Kidney (tissue), 22 donors: ENCODE measurements at places on chromosomes 4 and X.

GRCh38 chr4:28675582-28675981 is 1814.9 kb downstream of the STIM2 start:
- no peak for DNase-seq

GRCh38 chr4:22287631-22288030 is 228.2 kb downstream of the ADGRA3 start:
- DNase-seq = no peak

DNA sequence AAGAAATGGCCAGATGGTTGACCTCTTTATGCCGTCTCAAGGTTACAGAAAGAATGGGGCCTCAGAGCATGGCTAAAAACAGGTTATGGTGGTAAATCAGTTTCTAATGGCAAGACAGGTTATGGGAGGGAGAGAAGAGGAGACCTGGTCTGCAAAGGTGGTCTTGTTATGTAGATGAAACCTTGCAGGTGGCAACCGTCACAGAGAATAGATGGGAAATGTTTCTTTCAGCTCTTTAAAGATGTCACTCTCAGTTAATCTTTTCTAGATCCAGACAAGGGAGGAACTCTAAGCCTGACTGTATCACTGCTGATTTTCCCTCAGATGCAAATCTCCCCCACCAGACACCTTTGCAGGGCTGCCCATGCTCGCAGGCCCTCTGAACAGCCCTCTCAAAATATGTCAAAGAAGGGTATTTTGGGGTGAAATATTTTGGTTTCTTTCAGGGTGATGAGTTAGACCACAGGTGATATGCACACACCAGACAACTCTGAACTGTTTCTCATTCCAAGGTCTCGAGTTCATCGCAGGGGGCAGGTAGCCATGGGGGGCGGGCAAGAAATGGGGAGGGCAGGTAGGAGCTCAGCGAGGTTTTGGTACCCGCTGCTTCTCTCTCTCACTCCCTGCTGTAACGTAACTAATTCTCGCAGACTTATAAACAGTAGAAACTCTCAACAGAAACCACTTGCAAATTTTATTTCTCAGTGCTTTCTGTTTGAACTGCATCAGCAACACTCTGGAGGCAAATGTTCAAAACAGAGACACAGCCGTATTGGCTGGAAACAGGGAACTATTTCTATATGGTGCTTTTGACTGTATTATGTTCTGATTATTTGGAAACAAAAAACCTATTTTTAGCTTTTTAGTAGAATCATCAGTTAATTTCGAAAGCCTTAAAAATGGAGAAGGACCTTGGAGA is 32.4 kb downstream of the CASP3 start:
- DNase-seq = no peak

GRCh38 chr4:3498901-3499510 is 33.2 kb downstream of the LRPAP1 start:
- DNase-seq = no peak

GRCh38 chr4:82694046-82694445 is 104.5 kb downstream of the SCD5 start:
- no peak for DNase-seq

DNA sequence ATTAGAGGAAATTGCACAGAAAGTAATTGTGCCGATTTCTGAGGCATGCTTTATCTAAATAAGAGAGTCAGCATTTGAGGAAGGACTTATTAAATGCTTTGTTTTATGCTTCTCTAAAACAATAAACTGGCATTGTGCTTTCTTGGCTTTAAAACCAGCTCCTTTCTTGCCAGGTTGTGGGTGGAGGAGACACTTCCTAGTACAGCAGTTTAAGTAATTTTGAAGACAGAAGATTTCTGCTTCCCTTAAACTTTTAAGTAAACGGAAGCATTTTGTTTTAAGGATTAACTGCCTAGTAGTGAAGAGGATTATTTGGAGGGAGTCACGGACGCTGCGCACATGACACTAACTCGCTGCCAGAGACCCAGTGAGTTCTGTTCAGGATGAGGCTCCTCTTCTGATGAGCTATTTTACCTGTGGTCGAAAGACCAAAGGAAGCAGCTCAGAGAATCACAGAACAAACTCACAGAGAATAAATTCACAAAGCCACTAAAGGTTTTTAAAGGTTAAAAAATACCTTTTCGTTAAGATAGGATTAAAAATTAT is 169.5 kb downstream of the TLL1 start:
- no peak for DNase-seq

DNA sequence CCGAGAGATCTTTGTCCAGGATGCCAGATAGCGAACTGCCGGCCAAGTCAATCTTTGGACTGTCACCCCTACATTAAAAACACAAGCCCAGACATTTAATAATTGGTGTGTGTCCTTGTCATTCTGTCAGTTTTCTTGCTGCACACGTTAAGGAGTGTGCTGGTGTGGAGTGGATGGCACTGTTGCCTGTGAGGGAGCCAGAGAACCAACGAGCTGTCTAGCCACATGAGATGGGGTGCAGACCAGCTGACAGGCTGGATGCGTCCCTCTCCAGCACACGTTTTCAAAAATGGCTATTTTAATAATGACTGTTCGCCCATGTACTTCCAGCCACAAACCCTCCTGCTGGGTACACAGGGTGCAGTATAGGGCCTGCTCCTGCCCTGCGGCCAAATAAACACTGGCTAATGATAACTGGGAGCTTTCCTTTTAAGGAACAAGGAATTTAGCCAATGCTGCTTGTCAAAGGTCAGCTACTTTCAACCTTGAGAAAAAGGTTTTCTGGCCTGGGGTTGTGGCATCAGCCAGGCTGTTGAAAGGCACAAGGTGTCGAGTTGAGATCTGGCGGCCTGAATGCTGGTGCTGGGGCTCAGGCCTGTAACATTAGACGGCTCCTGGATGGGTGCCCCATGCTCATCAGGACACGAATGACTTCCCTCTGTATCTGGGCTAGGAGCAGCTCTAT is 54.0 kb upstream of the MAP3K15 start:
- no peak for DNase-seq

- peak; percentile 36 for DNase-seq
These were observed 315.4 kb upstream of the GRIA3 start for GRCh38 chrX:122868631-122869030.

DNA sequence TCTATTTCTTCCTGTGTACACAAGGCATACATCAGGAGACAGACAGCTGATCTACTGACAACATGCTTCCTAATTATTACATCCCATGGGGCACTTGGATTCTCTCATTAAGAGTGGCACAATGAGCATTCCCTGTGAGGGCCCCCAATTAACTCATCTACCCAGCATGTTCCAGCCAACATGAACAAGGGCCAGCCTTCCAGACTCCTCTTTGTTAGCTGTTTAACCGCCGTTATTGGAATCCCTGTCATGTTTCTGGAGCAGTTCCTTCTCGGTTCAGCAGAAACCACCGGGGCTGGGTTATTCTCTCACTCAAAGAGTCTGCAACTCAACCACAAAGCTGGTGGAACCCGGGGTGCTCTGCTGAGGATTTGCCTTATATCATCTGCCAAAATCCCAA is 9.9 kb upstream of the GPM6B start:
- DNase-seq = no peak

DNA sequence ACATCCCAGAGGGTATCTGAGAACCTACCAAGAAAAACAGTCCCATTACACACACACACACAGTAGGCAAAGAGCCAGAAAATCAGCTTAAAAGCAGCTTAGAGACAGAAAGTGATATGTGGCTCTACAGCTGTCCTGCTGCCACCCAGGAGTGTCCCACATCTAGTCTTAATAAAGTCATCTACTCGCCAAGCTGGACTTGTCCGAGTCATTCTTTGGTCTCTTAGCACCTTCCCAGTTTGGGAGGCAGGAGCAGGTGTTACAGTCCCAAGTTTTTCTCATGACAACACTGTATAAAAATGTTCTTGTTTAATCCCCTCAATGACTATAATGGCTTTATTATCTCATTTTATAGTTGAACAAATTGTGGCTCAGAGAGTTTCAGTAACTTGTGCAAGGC is 252.5 kb upstream of the CASK start:
- DNase-seq = no peak

GRCh38 chr4:183639291-183639690 is 19.7 kb downstream of the RWDD4 start:
- DNase-seq = no peak

- no peak for DNase-seq
These were observed 186.1 kb upstream of the CASK start for GRCh38 chrX:42109428-42109827.

- DNase-seq = peak; percentile 83
These were observed 1.7 kb upstream of the SPARCL1 start for GRCh38 chr4:87530868-87531267.

DNA sequence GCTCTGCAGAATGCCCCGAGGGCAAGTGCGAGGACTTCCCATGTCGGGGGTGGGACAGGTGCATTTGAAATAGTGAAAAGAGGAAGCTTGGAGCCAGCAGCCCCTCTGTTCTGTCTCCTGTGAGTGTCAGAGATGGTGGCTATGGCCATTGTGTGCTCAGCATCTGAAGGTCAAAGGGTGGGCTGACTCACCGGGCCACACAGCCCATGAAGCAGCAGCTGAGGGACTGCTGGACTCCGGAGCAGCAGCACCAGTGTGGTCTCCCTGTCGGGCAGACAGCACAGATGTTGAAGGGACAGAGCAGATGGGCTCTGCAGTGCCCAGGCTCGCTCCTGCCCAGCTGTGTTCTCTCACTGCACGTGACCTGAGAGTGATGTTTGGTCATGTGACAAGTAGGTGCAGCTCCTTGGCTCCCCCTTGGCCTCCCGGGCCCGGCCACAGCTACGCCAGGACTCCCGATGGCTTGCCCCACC is 53.5 kb downstream of the TBC1D14 start:
- no peak for DNase-seq

GRCh38 chr4:153785910-153786721 is 2.8 kb downstream of the SFRP2 start:
- no peak for DNase-seq

DNA sequence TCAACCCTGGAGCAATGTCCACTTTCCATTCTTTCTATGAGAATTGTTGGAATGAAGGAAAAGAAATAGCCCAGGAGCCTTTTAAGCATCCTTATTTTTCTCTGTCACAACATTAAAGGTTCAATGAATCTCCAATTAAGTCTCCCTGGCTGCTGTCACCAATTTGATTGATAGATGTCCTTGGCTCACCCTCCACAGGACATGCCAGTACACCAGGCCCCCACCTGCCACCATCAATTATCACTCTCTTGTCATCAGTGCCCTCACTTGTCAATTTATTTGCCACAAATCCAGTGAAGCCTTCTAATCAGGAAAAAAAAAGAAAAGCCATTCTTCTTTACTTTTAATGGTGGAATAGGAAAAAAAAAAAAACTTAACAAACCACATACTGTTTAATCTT is 453.6 kb downstream of the CENPC start:
- DNase-seq = no peak

- no peak for DNase-seq
These were observed 16.3 kb downstream of the MAN2B2 start for GRCh38 chr4:6591313-6591712.

- DNase-seq = no peak
These were observed 677.4 kb upstream of the PABPC4L start for GRCh38 chr4:134879019-134879418.

DNA sequence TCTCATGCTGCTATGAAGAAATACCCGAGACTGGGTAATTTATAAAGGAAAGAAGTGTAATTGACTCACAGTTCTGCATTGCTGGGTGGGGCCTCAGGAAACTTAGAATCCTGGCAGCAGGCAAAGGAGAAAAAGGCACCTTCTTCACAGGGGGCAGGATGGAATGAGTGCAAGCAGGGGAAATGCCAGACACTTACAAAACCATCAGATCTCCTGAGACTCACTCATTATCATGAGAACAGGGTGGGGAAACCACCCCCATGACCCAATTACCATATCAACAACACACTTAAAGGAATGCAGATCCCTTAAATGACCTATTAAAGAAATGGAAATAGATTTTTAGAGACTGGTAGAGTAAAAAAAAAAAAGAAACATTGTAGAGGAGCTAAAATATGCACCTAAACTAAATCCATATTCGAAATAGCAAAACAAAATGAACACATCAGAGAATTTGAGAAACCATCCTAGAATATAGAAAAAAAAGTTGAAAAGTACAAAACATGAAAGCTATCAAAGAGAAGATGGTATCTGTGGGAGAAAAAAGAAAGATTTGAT is 104.3 kb upstream of the UGT8 start:
- DNase-seq = no peak

- DNase-seq = peak; percentile 82
These were observed 16.3 kb downstream of the CD99 start for GRCh38 chrX:2707334-2707760.

DNA sequence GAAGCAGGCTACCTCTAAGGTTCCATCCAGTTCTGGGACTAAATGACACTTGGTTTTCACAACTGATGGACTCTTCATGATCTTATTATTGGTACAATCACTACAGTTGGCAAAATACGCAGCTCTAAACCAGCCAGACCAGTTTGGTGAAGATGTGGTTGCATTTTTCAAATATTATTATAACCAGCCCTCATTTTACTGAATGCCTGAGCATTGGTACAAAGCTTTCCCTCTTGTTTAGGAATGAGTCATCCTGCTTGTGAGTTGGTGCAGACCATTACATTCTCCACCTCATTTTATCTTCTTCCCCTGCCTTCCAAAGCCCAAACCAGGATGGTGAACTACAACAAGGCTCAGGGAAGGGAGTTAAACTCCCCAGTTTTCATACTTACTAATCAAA is 223.1 kb downstream of the KDR start:
- no peak for DNase-seq

- peak; percentile 86 for DNase-seq
These were observed 190.8 kb downstream of the TSPAN5 start for GRCh38 chr4:98467627-98468072.

DNA sequence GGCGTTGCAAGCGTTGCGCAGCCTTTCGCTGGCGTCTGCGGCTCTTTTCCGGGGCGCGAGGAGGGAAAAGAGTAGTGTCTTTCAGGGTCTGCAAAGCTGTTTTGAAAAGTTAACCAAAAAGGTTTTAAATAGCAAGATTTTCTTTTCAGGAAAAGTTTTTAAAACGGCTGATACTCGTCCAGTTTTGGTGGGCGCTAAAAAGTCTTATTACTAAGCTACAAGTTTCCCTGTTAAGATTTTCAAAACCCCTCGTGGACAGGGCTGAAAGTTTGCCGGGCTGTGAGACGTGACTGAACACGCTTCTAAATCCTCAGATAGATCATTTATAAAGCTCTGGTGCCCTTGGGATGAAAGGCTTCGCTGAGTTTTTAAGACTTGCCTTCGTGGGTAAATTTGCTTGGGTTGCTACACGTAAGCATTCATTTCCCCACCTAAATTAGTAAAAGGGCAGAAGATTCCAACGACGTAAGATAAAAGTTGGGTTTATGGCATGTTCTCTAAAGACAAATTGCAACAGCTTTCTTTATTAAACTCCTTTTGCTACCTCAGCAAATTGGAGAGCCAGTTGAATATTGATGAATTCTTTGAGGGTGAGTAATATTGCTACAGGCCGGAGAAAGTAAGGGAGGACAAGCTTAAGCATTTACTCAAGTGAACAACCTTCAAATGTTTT is 91.5 kb downstream of the HPRT1 start:
- no peak for DNase-seq

- DNase-seq = no peak
These were observed 190.2 kb upstream of the POF1B start for GRCh38 chrX:85569686-85570085.

DNA sequence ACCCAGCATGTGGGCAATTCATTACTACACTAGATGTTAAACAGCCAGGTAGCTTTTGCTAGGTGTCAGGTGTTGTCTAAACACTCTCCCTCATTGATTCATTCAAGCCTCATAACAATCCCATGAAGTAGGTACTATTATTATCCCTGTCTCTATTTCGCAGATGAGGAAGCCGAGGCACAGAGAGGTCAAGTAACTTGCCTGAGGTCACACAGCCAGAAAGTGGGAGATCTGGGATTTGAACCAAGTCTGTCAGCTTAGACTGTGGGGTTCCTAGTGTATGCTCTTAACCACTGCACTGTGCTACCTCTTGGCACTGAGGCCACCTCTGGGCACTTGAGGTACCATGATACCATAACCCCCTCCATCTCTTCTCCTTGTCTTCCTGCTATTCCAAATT is 17.4 kb upstream of the XPNPEP2 start:
- DNase-seq = no peak
